ENCODE measurements at places on chromosomes 7 and 10.

DNA sequence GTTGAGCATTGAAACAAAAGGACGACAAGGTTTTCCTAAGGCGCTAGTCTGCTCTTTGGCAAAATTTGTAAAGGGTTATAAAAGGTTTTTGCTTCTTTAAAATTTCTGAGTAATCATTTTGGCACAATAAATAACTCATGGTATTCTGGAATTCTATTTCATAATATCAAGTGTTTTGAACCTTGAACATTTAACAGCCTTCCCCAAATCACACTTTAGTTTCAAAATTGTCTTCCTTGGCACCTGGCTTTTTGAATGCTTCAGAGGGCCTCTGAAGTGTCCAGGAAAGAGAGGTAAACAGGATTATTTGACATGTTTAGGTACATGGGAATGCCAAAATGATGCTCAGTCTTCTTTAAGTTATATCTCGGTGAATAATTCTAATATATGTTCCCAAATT is 220.8 kb downstream of the PHF14 start:
- DNase-seq, result no peak

- no peak for DNase-seq
Measured at GRCh38 chr7:135151533-135151932, 3.7 kb downstream of the TMEM140 start.

- DNase-seq, result peak; percentile 11
Measured at GRCh38 chr7:514651-515598, 4.7 kb downstream of the PDGFA start.

DNA sequence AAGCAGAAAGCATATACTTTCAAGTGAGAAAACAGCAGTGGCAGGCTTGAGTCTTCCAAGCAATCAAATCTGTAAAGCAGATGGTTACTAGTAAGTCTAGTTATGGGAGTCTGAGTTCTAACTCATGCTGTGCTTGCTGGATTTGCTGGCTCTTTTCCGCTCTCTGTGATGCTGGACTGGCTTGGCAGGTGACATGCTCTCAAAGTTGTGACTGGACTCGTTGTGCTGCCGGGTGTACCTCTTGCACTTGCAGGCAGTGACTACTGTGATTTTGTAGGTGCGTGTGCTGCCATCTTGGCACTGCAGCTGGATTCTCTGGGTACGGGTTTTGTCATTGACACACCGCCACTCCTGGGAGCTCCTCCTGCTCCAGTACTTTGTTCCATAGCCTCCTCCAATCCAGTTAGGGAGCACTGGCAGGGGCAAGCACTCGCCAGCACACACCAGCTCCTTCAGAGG is 3.1 kb downstream of the SOSTDC1 start:
- no peak for DNase-seq

GRCh38 chr7:97835296-97836138 is 36.7 kb downstream of the ASNS start:
- DNase-seq, result peak; percentile 61

GRCh38 chr10:29668628-29669027 is 33.9 kb upstream of the SVIL start:
- no peak for DNase-seq

- DNase-seq, result no peak
Measured at GRCh38 chr7:22087861-22088260, 142.2 kb upstream of the CDCA7L start.

DNA sequence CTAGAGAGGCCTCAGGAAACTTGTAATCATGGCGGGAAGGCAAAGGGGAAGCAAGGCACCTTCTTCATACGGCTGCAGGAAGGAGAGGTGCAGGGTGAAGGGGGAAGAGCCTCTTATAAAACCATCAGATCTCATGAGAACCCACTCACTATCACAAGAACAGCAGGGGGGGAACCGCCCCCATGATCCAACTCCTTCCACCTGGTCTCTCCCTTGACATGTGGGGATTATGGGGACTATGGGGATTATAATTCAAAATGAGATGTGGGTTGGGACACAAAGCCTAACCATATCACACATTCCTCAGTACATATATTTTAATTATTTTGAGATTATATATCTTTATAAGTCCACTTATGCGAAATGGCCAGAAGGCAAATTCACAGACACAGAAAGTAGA is 8.9 kb downstream of the HK1 start:
- no peak for DNase-seq

GRCh38 chr7:138948403-138948802 is 32.8 kb downstream of the KIAA1549 start:
- no peak for DNase-seq

DNA sequence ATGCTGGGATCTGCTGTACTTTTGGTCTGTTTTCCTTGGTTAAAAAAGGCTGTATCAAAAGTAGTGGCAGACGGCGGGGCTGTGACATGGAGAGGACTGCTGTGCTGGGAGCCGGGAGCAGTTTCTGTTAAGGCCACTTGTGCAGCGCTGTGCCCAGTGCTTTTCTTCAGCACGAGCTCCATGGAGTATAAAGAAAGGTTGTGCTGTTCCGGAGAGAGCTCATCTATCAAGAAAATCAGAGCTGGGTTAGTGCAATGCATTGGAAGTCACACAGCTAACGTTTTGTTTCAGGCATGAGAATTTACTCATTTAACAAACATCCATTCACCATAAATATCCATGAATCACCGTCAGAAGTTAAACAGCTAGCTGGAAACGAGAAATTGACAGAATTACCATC is 62.0 kb downstream of the KIAA1549 start:
- DNase-seq, result no peak

GRCh38 chr10:124557648-124558338 is 96.2 kb downstream of the LHPP start:
- DNase-seq, result no peak

- no peak for DNase-seq
Measured at GRCh38 chr7:10804770-10805169, 168.9 kb upstream of the PHF14 start.

DNA sequence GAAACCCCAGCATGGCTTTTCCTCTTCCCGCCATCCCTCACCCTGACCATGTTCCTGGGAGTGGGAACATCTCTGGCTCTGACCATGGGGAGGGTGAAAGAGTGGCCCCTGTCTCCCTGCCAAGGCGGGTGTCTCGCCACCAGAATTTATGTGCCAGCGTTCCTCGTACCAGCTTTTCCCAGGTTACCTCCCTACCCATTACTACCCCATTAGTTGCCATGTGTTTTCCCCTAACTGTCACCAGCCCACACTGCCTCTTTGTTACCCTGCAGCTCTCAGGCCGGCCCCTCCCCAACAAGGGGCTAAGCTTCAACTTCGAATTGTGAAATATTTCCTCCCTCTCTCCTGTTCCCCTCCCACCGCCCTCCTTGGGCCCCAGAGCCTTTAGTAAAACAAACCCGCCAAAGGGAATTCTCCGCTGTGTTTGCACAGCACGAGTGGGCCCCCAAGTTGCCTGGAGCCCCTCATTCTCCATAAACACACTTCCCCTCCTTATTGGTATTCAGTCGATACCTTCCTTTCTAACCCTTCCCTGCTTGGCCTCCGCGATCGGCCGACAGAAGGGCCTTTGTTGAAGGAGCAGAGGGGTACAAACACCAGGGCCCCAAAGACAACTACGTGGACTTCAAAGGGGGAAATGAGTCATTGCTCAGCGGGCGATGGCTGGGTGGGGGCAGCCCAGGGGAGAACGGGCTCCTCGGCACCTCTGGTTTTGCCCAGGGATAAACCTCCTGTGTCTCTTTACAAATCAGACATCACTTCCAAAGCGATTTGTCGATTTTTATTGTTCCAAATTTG is 45.5 kb downstream of the SLIT1 start:
- no peak for DNase-seq

GRCh38 chr7:2072042-2072441 is 160.7 kb downstream of the MAD1L1 start:
- DNase-seq, result no peak

DNA sequence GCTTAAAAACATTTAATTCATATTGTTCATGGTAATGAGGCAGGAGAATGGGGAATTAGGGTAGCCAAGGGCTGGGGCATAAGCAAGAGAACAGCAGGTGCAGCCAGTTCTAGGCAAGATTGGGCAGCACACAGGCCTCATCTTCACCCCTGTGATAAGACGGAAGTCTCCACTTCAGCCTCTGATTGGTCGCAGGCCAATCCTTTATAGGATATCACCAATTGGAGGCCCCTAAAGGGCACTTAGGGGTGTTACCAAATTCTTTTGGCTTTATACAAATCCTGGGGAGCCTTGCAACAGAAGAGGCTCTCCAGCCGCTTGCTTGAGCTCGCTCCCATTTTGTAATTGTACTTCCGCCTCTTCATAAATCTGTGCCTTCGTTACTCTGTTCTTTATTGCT is 231.1 kb downstream of the REEP3 start:
- no peak for DNase-seq

DNA sequence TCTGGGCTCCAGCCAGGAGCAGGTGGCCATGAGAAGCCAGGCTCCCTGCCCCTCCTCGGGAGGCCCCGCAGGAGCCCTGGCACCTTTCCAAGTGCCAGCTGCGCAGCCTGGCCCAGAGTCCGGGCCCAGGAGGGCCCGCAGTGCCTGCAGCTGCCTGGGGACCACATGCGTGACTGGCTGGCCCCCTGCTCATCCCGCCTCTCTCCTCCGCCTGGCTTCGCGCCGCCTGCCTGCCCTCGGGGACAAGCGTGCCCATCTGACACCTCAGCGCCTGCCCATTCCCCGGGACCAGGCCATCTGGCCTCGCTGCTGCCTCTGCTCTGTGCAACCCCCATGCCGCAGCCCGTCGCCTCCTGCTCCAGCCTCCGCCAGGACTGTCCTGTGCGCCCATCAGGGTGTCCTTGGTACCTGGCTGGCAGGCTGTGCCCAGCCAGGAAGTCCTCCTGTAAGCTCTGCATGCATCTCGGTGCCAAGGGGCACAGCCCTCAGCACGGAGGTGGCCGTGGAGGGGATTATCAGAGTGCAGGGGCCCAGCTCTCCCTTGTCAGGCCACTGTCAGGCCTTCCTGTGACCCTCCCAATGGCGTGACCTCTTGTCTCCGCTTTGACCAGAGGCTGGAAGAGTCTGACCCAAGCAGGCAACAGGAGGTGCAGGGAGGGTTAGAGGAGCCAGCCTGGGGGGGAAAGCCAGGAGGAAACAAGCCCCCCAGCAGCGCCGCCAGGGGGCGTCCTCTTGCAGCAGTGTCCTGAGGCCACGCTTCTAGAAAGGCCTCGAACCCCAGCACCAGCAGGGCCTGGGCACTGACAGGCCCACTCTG is 50.5 kb downstream of the TMEM209 start:
- no peak for DNase-seq

DNA sequence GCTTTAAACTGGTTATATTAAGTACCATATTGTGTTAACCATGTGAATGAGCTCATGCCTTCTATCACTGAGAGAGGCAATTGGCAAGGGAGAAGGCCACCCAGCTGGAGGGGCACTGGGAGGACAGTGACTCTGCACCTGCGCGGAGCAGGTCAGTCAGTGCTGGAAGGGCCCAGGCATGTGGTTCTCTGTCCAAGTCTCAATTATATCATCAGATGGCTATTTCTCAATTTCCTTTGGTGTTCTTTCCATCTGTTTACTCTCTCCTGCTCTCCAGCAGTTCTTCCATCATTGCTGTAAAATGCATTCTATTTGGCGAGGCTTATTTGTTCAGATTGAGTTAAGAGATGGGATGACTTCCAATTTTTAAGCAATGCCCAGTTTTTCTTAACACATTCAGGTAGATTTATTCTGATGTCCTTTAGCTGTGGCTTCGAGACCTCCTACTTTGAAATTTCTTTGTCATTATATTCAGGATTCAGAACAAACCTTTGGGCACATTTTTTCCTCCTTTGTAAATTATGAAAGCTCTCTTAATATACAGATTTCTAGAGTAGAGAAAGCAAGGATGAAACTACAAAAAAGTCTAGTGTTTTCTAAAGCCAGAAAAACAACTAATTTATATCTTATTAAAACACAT is 159.3 kb downstream of the BMPER start:
- DNase-seq, result no peak

DNA sequence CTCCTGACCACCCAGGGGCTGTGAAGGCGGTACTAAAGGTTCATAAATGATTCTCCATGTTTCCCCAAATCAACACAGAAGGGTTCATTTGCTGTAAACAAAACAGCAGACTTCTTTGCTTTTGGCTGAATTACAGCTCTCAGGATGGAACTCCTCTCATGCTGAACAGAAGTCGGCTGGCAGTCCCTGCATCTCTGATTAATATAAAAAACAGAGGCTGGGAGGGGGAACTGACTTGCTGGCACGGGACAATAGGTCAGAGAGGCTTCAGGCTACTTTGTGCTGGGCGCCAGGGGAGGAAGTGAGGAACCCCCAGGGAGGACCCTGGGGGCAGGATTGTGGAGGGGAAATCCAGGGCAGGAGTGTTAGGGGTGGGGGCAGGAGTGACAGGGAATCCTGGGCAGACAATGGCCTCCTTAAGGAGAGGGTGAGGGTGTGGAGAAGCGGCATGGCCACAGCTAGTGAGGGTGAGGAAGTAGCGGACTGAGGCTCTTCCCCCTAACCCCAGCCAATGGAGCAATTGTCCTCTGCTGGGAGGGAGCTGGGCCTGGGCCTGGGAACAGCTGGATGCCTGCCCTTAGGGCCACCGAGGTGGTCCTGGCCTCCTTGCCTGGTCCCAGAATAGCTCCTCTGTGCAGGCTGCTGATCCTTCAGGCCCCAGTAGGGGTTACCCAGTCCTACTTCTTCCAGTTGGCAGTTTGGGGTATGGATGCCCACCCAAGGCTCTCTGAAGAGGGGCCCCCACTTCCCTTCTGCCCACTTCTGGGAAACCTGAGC is 9.2 kb upstream of the SFRP5 start:
- DNase-seq, result no peak

- no peak for DNase-seq
Measured at GRCh38 chr10:129694691-129695243, 227.7 kb downstream of the MGMT start.
